CD8-positive, alpha-beta memory T cell (primary cell): ENCODE measurements at places on chromosomes 11 and 22. TPM values are rescaled to one million over a fixed set of nuclear protein-coding genes. Genes with fewer than 3 reads are reported as not detected.

The DAGLA gene
- 0.11 TPM for total RNA-seq

The FXYD2 gene
- total RNA-seq = 5.4 TPM

The MRGPRE gene
- total RNA-seq = not detected

The OOSP4B gene
- total RNA-seq = not detected

The ISX gene
- not detected for total RNA-seq

DNA sequence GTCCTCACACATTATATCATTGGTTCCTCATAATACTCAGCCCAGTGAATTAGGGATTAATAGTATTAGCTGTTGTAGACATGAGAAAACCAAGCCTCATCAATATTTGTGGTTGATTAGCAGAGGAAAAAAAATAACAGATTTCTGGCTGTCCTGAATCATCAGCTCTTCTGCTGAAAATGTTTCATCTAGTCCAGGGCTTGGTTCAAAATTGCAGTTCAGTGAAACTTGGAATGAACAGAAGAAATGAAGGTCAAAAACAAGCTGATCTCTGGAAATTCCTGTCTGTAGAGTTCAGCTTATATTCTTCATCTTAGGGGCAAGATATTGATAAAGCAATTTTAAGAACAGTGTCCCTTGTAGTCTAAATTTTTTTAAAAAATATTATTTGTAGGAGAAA lies 361.1 kb upstream of the CCDC179 start:
- no peaks in the 10 kb centered on the region for H3K4me1 ChIP-seq
- no peak for DNase-seq
- H3K27me3 ChIP-seq = no peaks in the 10 kb centered on the region
- H3K36me3 ChIP-seq = no peaks in the 10 kb centered on the region

DNA sequence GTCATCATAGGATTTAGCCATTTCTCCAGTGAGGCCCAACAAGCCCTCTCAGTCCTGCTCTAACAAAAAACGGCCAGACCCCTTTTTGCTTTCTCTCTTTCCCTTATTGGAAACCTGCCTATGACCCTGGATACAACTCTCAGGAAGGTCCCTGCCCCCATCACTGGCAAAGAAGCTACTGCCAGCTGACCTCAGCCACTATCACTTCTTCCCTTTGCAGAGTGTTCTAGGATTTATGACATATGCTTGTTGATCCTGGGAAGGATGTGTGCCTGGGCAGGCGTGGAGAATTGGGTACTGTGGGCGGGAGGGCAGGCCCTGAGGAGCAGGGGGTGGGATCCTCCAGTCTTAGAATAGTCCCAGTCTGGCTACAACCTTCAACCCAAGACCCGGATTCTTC lies 7.5 kb downstream of the PGAP2 start:
- no peaks in the 10 kb centered on the region for H3K27me3 ChIP-seq
- H3K27ac ChIP-seq = no peak overlapping the region
- H3K4me1 ChIP-seq = no peaks in the 10 kb centered on the region
- no peak overlapping the region for H3K4me3 ChIP-seq
- no peaks in the 10 kb centered on the region for H3K36me3 ChIP-seq
- DNase-seq = no peak

DNA sequence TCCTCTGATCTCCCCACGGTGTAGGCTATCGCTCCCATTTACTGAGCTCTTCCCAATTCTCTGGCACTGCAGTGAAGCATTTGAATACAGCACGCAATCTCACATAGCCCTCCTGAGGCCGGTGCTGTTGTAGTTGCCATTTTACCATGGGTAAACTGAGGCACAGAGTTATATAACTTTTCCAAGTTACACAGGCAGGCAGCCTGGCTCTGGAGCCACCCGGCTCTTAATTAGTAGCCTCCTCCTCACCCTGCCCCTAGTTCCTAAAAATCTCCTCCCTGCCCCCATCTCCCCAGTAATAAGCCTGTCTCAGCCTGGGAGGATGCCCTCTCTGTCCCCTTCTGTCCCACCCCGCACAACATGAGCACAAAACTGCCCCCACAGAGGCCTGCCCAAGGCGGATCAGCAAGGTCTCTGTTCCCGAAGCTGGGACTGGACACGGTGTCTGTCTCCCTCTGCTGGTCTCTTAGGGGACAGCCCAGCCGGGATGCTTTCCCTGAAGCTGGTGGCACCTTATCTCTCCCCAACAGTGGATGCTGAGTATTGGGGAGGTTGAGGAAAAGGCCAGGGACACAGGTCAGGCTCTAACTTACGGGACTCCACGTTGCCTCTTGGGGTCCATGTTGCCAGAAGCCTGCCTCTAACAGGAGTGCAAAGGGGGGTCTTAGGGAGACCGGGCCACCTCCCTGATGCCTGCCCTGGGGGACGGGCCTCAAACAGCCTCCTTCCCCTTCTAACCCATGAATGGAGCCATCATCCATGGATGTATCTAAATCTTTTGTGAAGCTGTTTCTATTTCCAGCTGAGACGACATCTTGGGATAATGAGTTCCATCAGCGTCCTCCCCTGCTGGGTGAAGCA lies 9.1 kb upstream of the CLCF1 start:
- no peaks in the 10 kb centered on the region for H3K36me3 ChIP-seq
- H3K27ac ChIP-seq = no peak overlapping the region
- peaks cover 5% of the 10 kb centered on the region for H3K27me3 ChIP-seq
- H3K4me1 ChIP-seq = peaks cover 8% of the 10 kb centered on the region
- peak; percentile 77 for DNase-seq
- H3K4me3 ChIP-seq = no peak overlapping the region

DNA sequence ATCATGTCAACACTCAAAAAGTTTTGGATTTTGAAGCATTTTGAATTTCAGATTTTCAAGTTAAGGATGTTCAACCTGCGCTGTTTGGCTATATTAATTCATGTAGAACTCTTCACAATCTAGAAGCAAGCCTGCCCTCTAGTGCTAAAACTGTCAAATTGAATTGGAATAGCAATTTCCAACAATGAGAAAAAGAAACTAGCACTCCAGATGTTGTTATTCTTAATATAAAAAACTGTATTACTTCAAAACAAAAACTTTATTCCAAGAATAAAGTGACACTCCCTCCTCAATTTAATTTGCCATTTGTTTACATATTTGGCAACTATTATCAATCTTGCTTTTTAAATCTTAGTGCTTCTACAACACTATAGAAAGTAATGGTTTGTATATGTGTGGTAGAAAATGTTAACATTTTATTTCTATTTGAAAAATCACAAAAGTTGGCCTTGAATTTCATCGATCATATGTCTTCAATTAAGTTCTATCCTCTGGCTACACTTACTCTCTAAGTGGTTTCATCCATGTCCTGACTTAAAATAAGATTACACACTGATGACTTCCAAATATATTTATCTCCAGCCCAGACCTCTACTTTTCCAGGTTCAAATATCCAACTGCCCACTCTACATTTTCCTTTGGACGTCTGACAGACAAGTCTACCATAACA lies 36.6 kb downstream of the DCUN1D5 start:
- DNase-seq = no peak
- peaks cover 5% of the 10 kb centered on the region for H3K36me3 ChIP-seq
- no peaks in the 10 kb centered on the region for H3K4me1 ChIP-seq
- H3K4me3 ChIP-seq = no peak overlapping the region

DNA sequence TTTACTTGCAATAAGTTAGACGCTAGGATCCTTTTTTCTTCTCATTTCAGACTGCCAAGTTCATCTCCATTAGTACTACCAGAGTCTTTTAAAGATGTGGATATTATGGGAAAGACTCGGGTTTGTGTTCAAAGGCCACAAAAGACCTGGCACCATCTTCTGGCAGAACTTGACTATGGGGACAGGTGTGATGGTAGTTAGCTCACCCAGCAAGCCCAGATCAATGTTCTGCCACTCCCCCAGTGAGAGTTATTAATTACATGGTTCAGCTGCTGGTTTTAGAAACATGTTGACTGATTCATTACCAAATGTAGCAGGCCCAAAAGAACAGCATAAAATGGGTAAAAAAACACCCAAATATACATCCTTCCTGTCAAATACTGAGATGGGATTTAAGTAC lies 333.5 kb upstream of the PITPNB start:
- no peaks in the 10 kb centered on the region for H3K36me3 ChIP-seq
- no peaks in the 10 kb centered on the region for H3K27me3 ChIP-seq
- no peak overlapping the region for H3K27ac ChIP-seq
- H3K4me3 ChIP-seq = no peak overlapping the region

DNA sequence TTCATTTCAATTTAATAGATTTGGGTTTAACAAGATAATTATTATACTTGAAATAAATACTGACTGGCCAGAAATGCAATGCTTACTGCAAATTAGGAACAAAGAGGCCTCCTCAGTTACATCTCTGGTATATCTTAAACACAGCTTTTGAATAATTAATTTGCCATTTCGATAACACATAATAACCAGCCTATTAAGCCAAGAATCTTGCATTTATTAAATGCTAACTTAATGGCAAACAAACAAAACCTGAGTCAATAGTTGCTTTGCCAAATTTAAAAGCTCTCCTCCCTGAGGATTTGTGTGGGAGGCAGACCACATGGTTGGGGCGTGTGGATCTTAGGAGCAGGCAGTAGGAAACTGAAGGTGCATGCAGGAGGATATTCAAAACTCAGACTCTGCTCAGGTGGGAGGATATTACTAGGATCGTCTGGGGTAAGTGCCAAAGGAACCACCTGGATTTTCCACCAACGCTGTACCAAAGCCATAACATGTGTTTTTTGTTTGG lies 17.9 kb upstream of the FJX1 start:
- no peaks in the 10 kb centered on the region for H3K36me3 ChIP-seq
- DNase-seq = no peak
- H3K4me3 ChIP-seq = no peak overlapping the region
- H3K4me1 ChIP-seq = no peaks in the 10 kb centered on the region
- no peaks in the 10 kb centered on the region for H3K27me3 ChIP-seq

DNA sequence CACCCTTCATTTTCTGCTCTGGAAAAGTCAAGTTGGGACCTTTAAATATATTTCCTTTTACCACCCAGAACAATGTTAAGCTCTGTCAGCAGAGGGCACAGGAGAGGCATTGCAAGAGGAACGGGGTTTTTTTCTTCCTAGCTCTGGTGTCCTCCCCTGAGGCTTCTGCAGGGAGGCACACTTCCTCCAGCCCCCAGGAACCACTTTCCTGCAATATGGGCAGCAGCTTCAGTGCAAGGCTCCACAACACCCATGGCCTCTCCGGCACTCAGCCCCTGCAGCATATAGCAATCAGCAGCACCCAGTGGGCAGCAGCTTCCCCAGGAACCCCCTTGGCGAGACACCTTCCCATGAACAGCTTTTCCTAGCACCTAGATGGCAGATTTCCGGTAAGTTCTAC lies 101.4 kb downstream of the SYT9 start:
- H3K4me1 ChIP-seq = no peaks in the 10 kb centered on the region
- no peak for DNase-seq
- no peak overlapping the region for H3K27ac ChIP-seq

GRCh38 chr22:38953577-38954413 lies 3.6 kb upstream of the APOBEC3A start:
- H3K27me3 ChIP-seq = no peaks in the 10 kb centered on the region
- no peak overlapping the region for H3K4me3 ChIP-seq
- H3K36me3 ChIP-seq = no peaks in the 10 kb centered on the region
- peak; percentile 56 for DNase-seq

DNA sequence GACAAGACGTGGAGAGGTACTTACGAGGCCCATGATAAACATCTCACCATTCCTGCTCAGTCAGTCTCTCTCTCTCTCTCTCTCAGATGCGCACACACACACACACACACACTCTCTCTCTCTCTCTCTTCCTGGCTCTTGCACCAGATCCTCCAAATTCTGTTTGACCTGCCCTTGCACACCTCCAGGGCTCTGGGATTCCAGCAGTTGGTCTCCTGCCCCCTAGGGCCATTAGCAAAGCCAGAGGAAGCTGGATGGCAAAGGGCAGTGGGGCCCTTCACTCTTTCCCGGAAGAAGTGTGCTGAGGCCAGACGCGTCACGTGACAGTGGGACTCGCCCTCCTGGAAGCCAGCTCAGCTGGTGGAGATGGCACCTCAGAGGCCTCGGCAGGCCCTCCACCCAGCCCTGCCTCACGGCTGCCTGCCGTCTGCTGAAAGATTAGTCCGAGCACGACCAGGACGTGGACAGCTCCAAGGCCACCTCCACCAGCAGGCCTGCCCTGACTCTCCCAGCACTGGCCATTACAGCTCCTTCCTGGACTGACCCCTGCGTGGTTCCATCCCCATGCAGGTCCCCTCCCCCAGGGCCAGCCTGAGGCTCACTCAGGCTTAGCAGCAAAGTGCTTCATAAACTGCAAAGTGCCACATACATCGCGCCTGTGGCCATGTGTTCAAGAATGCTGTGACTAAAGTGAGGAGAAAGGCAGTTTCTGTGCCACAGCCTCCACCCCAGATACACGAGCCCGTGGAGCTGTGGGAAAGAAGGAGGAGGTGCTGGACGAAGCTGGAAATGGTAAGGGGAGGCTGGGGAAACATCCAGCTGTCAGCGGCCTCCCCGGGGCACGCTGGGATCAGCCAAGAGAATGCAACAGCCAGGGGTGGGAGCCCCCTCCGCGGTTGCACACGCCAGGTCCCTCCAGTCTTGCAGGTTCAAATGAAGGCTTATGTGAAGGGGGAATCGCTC lies 3.7 kb downstream of the PDGFB start:
- peaks cover 61% of the 10 kb centered on the region for H3K4me1 ChIP-seq
- peak; percentile 42 for DNase-seq
- H3K27me3 ChIP-seq = no peaks in the 10 kb centered on the region
- H3K36me3 ChIP-seq = no peaks in the 10 kb centered on the region
- peak overlapping the region; percentile 35 for H3K27ac ChIP-seq
- peak overlapping the region; percentile 58 for H3K4me3 ChIP-seq

- H3K36me3 ChIP-seq = no peaks in the 10 kb centered on the region
- H3K4me1 ChIP-seq = no peaks in the 10 kb centered on the region
- DNase-seq = no peak
- H3K27me3 ChIP-seq = peaks cover 8% of the 10 kb centered on the region
- no peak overlapping the region for H3K4me3 ChIP-seq
Measured at GRCh38 chr11:124600621-124601320, 10.5 kb upstream of the PANX3 start.

- peaks cover 7% of the 10 kb centered on the region for H3K36me3 ChIP-seq
- DNase-seq = no peak
- no peak overlapping the region for H3K27ac ChIP-seq
- no peak overlapping the region for H3K4me3 ChIP-seq
Measured at GRCh38 chr22:22486132-22486899, 22.2 kb downstream of the ZNF280B start.

GRCh38 chr11:134975866-134976376 lies 563.9 kb upstream of the B3GAT1 start:
- DNase-seq = no peak
- no peaks in the 10 kb centered on the region for H3K36me3 ChIP-seq
- H3K4me3 ChIP-seq = no peak overlapping the region
- H3K27ac ChIP-seq = no peak overlapping the region
